HepG2 (cell line): ENCODE measurements at places on chromosomes 4 and X. TPM values are rescaled to one million over a fixed set of nuclear protein-coding genes. Genes with fewer than 3 reads are reported as not detected.

The GAGE1 gene
- total RNA-seq, result not detected in 2 replicates

The ETDB gene
- total RNA-seq, result not detected in 2 replicates

The NUDT10 gene
- total RNA-seq, result not detected in 2 replicates

GRCh38 chrX:14916017-14916674 is 42.9 kb downstream of the MOSPD2 start:
- DNase-seq, result no peak

DNA sequence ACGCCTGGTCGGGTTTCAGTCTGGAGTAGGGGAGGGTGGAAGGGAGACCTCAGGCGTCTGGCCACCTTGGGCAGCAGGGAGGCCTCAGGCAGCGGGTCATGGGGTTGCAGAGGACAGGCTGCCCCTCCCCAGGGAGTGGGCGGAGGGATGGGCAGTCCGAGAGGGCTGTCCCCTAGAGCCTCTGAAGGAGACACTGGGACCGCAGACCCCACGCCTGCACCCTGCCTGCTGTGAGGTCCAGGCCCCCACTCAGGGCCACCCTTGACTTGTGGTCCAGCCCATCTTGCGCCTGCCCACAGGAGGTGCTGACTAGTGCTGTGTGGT is 16.5 kb downstream of the FGFRL1 start:
- DNase-seq, result no peak

- DNase-seq, result no peak
Measured at GRCh38 chrX:13432414-13433297, 112.8 kb upstream of the ATXN3L start.

GRCh38 chr4:157072002-157072401 is 3.9 kb upstream of the GLRB start:
- no peak for DNase-seq

- DNase-seq, result no peak
Measured at GRCh38 chr4:76892601-76893000, 5.3 kb downstream of the SOWAHB start.

DNA sequence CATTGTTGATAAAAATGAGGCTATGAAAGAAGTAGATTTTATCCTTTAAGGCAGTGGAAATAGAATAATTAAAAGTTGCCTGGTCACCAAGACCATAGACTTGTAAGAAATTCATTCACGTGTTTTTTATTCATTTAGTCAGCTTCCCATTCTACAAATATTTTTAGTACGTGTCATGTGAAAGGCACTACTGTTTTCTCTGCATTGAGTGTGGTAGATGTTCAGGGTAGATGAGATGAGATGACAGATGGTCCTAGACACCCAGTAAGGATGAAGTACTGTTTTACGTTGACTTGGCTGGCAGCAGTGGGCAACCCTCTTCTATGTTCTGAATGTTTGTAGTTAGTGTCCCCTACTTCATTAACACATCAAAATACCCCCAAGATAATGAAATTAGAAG is 228.1 kb downstream of the ARHGAP24 start:
- no peak for DNase-seq

DNA sequence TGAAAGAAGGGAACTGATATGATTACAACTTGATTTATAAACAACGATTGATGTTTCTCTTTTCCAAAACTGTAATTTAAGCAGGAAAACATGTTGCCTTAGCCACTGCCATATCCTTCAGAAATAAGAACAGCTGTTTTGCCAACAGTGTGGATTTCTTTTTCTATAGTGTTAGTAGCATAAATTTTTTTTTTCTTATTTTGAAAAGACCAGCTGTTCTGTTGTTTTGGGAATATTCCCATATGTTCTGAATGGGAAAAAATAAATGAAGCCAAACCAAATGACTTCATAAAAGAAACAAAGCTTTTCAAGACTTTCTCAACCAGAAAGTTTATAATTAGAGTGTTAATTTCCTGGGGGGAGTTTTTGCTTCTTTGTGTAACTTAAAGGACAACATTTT is 83.9 kb upstream of the ARHGAP24 start:
- no peak for DNase-seq

DNA sequence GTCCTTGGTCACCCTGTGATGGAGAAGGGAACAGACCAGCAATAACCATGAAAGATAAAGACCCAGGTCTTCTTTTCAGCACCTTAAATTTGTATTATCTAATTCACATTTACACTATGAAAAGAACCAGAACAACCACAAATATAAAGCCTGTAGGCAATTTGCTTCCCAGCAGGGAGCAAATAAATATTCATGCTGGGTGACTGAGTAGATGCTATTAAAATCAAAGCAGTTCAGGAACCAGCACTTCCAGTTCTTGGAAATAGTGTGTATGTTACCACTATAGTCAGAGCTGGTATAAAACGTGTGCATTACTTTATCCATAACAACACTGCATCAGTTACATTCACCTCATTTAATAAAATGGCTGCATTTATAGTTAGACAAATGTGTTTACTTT is 177.8 kb upstream of the ETNPPL start:
- no peak for DNase-seq

DNA sequence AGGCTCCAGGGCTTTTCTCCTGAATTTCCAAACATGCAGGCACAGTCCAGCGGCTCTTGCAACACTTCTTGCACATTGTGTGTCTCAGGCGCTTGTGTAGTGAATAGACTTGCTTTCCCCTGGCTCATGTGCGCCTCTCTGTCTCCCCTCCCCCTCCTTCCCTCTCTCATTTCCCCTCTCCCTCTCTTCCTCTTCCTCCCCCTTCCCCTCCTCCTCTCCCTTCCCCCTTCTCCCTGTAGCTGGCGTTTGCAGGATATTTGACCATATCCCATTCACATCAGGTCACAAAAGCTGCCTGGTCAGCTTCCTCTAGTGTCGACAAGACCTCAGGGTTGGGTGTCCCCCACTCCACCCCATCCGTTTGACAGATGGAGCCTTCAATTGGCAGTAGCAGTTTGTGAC is 2.4 kb downstream of the CHST7 start:
- DNase-seq, result peak; percentile 48

DNA sequence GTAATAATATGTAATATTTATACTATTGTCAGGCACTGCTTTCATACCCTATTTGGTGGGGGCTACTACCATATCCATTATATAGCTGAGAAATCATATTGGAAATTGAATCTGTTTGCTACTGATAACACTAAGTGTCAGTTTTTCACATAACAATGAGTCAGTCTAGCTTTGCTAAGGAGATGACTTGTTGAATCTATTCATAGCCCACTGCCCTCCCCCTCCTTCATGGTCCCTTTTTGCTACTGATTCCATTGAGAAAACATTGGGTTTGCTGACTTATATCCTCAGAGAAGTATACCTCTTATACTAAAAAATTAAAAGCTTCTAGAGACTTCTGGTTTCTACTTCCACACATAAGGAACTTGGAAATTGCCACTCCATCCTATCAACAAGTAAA is 1898.4 kb downstream of the STIM2 start:
- DNase-seq, result no peak
